ENCODE measurements at places on chromosomes 12 and 14. TPM values are rescaled to one million over a fixed set of nuclear protein-coding genes. Genes with fewer than 3 reads are reported as not detected.

- DNase-seq: no peak
Observed at GRCh38 chr14:64952598-64953309, 10.2 kb upstream of the GPX2 start.

- peak; percentile 34 for DNase-seq
Observed at GRCh38 chr12:66538970-66539369, 139.9 kb downstream of the GRIP1 start.

LHX5 gene
- total RNA-seq: 1.5 TPM

LRRC10 gene
- total RNA-seq: not detected

LRP1-AS gene
- not detected for total RNA-seq

DNA sequence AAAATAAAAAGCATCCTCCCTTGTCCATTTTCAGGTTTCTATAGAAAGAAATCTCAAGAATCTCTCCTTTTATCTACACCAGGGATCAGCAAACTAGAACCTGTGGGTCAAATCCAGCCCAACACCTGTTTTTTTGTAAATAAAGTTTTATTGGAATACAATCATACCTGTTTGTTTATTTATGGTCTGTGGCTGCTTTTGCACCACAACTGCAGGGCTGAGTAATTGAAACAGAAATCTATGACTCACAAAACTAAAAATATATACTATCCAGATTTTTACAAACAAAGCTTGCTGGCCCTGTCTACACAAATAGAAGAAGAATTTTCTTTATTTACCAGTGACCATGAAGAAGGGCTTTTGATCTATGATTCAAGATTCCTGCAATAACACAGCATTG is 95.1 kb upstream of the COCH start:
- DNase-seq: no peak

MYRFL gene
- 1.3 TPM for total RNA-seq

- DNase-seq: no peak
Observed at GRCh38 chr12:75943730-75944096, 87.9 kb downstream of the PHLDA1 start.

DNA sequence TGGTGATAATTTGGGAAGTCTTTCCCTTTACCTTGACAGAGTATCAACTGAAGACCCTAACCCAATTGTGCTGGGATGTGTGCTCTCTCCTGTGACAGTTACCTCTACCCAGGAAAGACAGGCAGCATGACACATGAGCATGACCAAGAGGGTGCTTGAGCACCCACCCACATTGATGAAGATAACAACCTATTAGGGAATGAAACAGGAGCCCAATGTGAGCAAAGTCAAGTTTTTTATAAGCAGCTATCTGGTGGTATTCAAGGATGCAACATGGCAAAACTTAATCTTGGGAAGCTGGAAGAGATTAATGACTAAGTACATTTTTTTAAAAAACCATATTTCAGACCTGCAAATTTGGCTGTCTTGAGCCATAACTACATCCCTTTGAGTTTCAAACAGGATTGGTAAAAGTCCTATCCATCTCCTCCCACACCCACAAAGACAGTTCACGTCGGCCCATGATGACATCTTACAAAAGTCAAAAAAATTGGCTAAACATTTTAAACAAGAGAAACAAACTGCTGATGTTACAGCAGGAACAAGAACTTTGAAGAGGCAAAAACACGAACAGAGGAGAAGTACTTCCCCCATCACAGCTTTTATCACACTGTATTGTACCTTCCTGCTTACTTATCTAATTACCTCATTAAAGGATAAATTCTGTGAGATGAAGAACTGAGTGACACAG is 60.3 kb downstream of the MED13L start:
- no peak for DNase-seq

SERPINA10 gene
- not detected for total RNA-seq

DPF3 gene
- 0.31 TPM for total RNA-seq

DNA sequence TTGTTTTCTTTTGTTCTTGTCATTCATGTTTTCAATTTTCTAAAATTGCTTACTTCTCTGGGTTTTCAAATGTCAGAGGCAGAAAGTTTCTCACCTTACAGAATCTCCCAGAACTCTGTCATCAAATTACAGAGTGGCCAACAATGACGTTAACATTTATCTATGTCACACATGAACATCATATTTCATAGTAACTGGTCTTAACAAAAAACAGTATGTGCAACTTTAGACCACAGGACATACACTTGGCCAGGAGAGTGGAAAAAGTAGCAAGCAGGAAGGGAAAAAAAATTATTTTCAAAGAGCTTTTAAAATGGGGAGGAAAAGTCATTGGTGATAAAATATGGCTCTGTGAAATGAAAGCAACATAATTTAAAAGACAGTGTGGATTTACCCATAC is 426.5 kb downstream of the MED13L start:
- DNase-seq: no peak

DNA sequence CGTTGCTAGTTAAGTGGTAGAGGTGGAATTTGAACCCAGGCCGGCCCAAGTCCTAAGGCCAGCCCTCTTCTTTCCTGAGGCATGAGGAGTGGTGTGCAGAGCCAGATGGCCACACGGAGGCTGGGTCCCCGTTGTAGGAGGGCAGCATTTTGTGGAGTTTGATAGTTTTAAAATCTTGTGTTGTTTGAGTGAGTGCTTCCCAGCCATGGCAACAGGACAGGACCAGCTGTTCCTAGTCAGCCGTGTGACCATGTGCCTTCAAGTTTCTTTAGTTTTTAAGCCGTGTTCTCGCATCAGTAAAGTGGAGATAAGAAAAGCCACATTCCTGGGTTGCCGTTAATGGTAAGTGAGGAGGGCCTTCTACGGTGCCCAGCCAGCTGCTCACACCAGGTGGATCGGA is 44.4 kb downstream of the UBE3B start:
- DNase-seq: no peak

- no peak for DNase-seq
Observed at GRCh38 chr14:20350860-20351259, 7.4 kb downstream of the PARP2 start.

DNA sequence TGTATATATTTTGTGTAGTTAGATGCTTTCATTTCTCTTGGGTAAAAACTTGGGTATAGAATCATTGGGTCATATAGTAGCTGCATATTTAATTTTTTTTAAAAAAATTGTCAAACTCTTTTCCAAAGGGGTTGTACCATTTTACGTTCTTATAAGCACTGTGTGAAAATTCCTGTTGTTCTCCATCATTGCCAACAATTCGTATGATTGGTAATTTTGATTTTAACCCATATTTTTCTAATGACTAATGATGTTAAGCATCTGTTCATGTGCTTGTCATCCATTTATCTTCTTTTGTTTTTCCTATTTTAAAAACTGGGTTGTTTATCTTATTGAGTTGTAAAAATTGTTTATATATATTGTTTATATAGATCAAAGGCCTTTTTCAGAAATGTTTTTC is 77.4 kb downstream of the OTOGL start:
- no peak for DNase-seq

PMCH gene
- not detected for total RNA-seq

OR6C2 gene
- not detected for total RNA-seq

PIK3C2G gene
- not detected for total RNA-seq

TCL1A gene
- total RNA-seq: 1.1 TPM

CAND1 gene
- total RNA-seq: 246 TPM

SPATA7 gene
- 8.0 TPM for total RNA-seq

RDH12 gene
- 0.55 TPM for total RNA-seq

DNA sequence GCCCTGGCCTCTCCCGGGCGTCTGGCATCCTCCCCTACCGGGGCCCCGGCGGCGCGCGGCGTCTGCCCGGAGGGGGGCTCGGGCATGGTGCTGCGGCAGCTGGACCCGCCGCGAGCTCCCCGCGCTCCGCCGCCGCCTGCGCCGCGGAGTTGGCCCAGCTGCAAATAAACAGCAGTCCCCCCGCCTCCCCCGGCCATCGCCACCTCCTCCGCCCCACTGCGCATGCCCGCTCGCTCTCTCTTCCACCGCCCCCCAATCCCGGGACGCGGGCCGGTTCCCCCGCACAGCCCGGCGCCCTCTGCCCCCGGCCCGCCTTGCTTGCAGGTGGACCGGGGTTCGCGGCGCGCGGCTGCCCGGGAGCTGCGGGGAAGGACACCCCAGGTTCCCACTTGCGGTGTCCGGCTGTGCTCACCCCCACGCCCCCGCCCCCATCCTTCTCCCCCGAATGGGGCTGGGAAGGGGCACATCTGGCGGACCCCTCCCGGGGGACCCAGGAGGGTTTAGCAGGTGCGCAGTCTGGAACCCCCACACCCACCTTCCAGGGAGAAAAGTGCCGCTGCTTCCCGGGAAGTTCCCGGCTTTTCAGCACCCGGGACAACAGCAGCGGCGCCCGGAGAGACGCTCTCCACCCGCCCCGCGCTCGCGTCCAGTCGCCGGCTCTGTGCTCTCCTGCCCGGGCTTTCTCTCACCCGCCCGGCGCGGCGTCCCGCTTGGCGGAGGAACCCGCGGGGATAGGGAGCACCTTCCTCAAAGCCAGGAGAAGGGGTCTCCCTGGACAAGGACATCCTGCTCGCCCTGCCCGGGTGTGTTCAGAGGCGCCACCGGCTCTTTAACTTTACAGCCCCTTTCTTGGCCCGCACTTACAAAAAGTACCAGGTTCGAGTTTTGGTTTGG is at the start of gene TMTC1:
TSS of gene TMTC1 (minus strand) at position 170 of the 894 bp plus-strand sequence. CDS start 191 bp downstream, outside the sequence.
- peak; percentile 80 for DNase-seq

AHNAK2 gene
- total RNA-seq: 3.4 TPM

DNA sequence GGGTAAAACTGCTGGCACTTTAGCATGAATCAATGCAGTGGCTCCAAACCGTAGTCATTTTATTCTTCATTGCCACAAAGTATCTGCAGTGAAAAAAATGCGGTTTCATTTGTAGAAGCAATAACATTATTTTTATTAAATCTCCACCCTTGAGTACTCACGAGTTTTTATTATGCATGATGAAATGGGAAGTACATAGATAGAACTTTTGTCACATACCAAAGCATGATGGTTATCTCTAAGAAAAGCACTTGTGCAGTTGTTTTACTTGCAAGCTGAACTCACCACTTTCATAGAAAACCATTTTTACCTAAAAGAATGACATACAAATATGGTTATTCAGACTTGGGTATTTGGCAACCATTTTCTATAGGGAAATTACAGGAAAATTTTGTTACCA is 90.3 kb downstream of the PELI2 start:
- no peak for DNase-seq

SCNN1A gene
- total RNA-seq: 108 TPM

DNA sequence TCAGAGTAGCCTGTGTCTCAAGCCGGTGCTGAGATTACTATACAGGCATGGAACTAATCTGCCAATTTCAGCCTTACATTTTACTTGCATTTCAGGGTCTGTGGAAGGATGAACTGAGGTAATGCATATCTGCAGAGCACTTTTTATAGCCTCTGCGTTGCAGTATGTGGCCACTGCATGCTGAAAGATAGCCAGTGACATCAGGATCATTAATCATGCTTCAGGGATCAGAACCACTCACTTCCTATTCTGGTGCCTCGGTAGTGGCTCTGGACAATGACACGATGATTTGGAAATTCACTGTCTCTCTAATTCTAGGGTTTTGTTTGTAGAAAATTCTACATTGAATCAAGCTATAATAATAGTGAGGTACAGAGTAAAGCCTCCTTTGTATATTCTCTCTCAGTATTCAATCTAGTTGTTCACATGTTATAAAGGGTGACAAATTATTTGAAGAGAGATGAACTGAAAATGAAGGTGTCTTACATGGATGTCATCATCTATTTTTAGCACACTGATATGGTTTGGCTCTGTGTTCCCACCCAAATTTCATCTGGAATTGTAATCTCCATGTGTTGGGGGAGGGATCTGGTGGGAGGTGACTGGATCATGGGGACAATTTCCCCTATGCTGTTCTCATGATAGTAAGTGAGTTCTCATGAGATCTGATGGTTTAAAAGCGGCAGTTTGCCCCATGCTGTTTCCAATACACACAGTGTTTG is 554.3 kb upstream of the MIS18BP1 start:
- DNase-seq: no peak

DNA sequence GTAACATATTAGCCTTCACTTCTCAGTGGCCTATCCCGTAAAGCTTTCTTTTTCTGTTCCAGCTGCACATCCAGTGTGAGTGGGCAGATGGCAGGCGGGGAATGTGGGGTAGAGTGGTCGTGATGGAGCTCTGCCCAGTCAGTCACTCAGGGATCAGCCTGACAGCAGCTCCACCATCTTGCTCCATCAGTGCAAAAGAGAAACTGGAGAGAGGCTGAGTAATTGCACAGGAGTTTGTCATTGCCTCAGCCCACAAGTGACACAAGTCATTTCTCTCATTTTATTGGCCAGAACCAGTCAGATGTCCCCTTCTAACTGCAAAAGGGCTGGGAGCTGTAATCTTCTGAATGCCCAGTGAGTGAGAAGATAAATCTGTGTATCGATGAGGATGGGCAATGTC is 66.5 kb downstream of the ATP23 start:
- DNase-seq: no peak
